ENCODE measurements at places on chromosomes 7 and 10. TPM values are rescaled to one million over a fixed set of nuclear protein-coding genes. Genes with fewer than 3 reads are reported as not detected.

GLI3 gene
- 12.3 TPM for total RNA-seq

PDE6C gene
- not detected for total RNA-seq

SPDYE6 gene
- not detected for total RNA-seq

ZNF488 gene
- 2.0 TPM for total RNA-seq

SPDYE9 gene
- total RNA-seq: 0.49 TPM

STAMBPL1 gene
- total RNA-seq: 6.6 TPM

PLXNA4 gene
- total RNA-seq: 89.2 TPM

GJD4 gene
- not detected for total RNA-seq

VAX1 gene
- 1.7 TPM for total RNA-seq

C10orf62 gene
- total RNA-seq: not detected

ATOH7 gene
- 0.49 TPM for total RNA-seq

BLNK gene
- total RNA-seq: 0.25 TPM
